CD8-positive, alpha-beta memory T cell (primary cell): ENCODE measurements at places on chromosomes 4 and X.

DNA sequence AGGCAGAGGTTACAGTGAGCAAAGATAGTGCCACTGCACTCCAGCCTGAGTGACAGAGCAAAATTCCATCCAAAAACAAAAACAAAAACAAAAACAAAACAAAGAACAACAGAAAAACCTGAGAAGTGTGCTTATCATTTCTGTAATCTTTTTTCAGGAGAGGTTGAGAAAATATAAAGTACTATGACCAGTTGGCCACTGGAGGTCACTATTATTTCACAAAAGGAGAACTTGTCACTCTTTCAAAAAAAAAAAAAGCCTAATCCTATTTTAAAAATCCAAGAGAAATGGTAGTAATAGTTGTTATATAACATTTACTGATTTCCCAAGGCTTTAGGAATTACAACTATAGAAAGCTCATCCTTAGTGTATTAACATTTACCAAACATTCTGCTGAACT is 24.9 kb upstream of the RNF150 start:
- no peak for DNase-seq

- no peak for DNase-seq
Observed at GRCh38 chr4:162046135-162046534, 117.7 kb downstream of the FSTL5 start.

- no peak for DNase-seq
Observed at GRCh38 chr4:21577056-21577455, 371.5 kb downstream of the KCNIP4 start.

DNA sequence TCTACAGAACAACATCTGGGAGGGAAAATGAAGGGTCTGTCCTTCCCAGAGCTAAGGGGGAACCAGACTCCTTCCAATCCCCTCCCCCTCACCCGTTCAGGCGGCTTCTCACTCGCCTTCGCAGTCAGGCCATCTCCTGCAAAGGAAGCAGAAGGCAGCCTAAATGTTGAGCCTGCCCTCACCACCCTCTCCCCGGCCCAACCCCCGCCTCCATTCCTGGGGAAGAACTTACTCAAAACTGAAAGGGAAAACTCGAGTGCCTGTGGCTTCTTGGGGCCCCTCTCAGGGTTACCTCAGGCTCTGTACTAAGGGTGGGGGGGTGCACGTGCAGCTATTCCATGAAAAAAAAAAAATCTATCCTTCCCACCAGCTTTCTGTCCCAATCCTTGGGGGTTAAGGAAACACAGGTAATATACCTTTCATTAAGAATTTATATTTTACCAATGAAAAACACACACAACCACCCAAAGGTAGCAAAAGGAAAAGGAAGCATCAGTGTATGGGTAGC is 2.4 kb downstream of the ZMYM3 start:
- no peak for DNase-seq

DNA sequence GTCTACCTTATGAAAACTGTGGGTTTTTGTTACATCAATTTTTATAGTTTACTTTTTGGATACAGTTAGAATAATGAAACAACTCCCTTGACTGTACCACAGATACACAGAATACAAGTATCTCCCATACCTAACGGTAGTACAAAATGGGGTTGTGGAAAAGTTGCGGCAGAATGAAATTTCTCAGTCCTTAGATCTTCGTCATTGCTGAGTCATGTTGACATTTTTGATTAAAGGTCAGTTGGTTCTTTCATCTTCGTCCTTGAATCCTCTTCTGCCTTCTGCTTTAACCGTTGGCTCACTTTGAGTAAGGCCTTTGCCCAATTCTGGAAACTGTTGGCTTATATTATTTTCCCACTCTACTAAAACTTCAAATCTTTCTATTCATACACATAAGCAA is 75.6 kb downstream of the TRIML1 start:
- DNase-seq: no peak

- no peak for DNase-seq
Observed at GRCh38 chr4:179353786-179354185, 1911.5 kb upstream of the AGA start.

GRCh38 chr4:123922847-123923246 is 526.3 kb downstream of the SPRY1 start:
- no peak for DNase-seq

- peak; percentile 36 for DNase-seq
Observed at GRCh38 chr4:610411-611261, 14.7 kb upstream of the PDE6B start.

- no peak for DNase-seq
Observed at GRCh38 chrX:34642849-34643248, 14.2 kb downstream of the TMEM47 start.

DNA sequence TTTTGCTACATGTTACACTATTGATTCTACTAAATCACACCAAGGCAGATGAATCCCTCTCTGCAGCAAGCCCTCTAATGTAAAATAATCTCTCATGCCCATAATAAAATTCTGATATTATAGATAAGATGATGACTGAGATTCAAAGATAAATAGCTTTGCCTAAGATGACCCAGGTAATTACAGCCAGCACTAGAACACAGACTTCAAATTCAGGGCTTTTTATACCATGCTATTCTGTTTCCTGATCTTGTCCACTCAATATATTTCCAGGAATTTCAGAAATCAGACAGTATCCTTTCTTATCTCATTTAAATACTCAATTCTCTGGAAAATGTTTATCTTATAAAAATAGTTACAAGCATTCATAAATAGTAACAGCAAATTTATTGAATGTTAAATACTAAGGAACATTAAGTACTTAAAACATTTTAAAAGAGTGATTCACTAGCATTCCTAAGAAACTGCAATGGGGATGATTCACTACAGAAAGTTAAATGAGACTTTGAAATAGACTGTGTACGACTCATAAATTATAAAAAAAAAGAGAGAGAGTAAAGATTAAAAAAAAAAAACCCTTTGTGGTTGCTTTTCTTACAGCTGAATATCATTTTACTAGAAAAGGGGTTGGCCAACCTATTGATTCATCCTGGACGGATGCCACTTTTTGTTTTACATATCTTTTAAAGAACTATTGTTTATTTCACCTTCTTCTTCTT is 45.8 kb upstream of the IL21 start:
- no peak for DNase-seq

DNA sequence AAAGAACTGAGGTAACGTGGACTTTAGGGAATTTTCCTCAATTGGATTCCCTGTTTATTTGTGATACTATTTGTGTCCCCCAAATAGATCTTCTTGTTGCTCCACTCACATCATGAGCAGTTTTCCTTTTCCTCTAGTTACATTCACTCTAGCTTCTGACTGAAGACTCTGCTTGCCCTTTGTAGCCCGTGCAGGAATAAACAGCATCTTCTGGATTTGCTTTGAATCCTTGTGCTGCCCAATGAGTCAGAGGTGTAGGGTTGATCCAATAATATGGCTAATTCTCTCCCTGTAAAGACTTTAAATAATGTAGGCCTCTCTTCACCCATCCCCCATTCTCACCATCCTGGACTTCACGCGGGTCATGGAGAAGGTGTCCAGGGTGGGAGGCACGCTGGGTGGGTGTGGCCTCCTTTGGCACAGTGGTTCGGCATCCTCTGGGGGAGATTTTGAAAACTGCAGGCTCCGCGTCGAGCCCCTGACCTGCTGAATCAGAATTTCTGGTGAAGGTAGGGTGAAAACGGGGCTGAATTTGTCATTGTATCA is 9.0 kb downstream of the HAND2 start:
- DNase-seq: no peak

- DNase-seq: no peak
Observed at GRCh38 chr4:74772106-74772505, 22.2 kb downstream of the BTC start.

GRCh38 chr4:6017030-6017429 is 1.2 kb downstream of the C4orf50 start:
- DNase-seq: no peak

- DNase-seq: no peak
Observed at GRCh38 chr4:155542415-155542814, 124.2 kb upstream of the GUCY1A1 start.

DNA sequence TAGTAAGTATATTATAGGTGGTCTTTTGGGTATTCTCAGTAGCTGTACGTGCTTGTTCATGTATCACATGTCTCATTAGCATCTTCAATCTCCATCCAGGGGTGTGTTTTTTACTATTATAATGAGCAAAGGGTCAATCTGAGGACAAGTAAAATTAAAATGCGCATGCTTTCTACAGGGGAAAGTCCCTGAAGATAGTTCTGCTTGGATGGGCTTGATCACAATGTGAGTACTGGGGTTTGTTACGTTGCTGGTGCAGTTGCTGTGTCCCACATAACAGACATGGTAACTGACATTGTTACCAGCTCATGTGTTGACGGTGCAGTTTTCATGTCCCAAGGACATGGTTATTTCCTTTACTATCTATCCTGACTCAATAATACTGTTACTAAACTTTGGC is 65.9 kb downstream of the UCHL1 start:
- no peak for DNase-seq

- DNase-seq: no peak
Observed at GRCh38 chr4:148749403-148749802, 307.2 kb upstream of the NR3C2 start.

- DNase-seq: no peak
Observed at GRCh38 chr4:102640669-102641068, 120.1 kb downstream of the MANBA start.

DNA sequence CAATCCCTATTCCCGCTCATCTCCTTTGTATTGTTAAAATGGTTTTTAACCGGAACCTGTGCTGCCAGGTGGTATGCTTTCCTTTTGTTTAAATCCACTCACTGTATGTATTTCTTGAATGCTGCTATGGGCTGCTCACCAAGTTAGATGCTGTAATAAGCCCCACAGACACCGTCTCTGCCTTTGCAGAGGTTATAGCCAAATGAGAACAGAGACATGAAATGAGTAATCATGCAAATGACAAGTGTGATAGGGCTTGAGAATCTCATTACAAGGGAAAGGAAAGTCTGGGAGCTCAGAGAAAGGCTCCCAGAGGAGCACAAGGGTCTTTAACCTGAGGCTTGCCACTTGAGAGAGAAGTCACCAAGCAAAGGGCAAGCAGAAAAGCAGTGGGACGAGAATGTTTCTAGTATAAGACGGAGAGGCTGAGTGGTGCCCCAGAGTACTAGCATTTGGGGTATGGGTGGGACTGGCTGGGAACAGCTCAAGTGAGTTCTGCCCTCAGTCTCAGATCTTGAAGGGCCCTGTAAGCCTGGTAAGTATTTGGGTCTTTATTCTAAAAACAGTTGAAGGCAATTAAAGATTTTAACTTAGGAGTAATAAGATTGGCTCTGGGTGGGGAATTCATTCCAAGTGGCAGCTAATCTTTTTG is 110.8 kb upstream of the H2AZ1 start:
- no peak for DNase-seq

GRCh38 chrX:16836371-16836770 is 33.8 kb downstream of the RBBP7 start:
- DNase-seq: peak; percentile 1

- DNase-seq: no peak
Observed at GRCh38 chr4:42654631-42655268, 2.2 kb downstream of the ATP8A1 start.

GRCh38 chr4:39689970-39690369 is 8.0 kb upstream of the UBE2K start:
- DNase-seq: no peak

DNA sequence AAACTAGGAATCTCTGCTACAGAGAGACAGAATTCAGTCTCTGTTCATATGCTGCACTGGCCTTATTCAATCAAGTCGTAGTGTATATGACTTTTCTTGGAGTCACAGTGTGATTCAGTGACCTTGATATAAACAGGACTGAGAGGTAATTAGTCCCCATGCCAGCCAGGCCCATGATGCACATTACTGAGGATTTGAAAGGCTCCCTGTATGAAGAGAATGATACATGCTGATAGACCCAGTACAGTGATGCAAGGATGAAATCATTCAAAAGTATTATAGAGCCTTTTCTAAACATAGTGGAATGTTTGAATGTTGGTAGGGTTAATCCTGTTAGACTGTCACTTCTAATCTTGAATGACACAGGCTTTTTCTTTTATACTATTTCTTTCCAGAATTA is 34.1 kb downstream of the ANXA3 start:
- no peak for DNase-seq

DNA sequence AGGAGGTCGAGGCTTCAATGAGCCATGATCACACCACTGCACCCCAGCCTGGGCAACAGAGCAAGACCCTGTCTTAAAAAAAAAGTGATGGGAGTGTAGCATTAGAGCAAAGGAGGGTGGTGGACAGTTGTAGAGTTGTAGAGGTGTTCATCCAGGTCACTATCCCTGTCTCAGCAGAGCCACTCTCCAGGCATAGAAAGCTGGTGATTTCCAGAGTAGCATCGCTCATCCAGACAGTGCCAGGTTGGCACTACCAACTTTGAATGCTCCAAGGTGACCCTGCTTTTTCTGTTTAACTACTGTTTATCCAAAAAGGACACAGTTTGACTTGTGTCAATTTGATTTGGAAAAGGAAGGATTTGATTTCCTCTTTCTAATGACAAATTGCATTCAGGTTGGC is 147.3 kb downstream of the USP46 start:
- DNase-seq: no peak

- no peak for DNase-seq
Observed at GRCh38 chrX:100994352-100995281, 25.1 kb downstream of the ARL13A start.

- no peak for DNase-seq
Observed at GRCh38 chr4:4368809-4369580, 17.9 kb upstream of the NSG1 start.

DNA sequence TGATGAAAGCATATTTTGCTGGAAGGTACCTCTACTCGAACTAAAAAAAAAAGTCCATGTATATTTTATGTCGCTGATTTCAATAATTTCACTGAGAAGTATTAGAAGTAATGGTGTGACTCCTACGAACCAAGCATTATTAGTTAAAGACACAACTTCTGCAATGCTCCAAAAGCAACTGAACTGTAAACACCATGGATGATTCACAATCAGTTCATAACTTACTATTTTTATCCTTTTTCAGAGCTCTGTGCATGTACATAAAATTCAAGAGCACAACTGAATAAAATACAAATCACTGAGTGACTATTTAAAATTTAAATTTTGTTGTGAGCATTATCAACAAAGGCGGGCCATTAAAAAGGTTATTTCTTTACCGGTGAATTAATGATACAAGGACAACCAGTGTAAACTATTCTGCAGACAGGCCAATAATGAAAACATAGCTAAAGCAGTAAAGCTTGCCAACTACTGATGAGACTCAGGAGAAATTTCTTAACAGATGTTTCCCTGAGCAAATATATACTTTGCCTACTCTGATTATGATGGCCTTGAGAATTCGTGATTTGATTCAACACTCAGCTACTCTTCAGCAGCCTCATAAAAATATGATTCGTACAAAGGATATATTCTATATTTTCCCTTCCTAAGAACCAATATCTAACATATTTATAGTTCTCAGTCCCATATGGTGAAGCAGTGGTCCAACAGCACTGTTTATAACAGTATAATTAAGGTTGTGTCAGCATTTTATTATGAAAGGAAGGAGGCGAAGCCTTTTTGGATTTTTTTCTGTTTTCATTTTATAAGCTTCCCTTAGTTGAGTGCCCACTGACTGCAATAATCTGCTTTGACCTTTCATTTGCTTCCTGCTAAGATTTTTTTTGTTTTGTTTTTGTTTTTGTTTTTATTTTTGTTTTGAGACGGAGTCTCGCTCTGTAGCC is 62.8 kb upstream of the NEIL3 start:
- DNase-seq: no peak
